Left forelimb (tissue), 1 donor: ENCODE measurements at places on chromosomes 11 and 22.

GRCh38 chr11:102552020-102552419, 21.5 kb upstream of the MMP7 start:
- DNase-seq: no peak

GRCh38 chr11:2519517-2519861, 74.7 kb downstream of the KCNQ1 start:
- no peak for DNase-seq

DNA sequence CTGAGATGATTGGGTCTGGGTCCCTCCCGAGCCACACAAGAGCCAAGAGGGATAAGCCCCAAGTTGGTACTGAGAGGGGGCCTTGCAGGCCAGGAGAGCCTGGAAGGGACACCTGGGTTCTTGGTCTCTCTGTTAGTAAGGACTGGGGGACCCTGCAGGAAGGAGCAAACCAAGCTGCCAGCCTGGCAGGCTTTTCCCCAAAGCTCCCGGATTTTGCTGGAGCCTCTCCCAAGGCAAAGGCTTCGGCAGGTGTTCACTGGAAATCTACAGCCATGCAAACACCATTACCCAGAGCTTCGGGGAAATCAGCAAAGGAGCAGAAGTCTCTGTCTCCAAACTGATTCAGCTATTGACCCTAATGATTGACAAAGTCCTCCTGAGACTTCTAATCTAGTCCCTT, 527.9 kb downstream of the BUD13 start:
- DNase-seq: no peak

- DNase-seq: no peak
Observed at GRCh38 chr22:29765905-29766631, 739 bp downstream of the ZMAT5 start.

- no peak for DNase-seq
Observed at GRCh38 chr11:117582433-117582832, 214.6 kb downstream of the DSCAML1 start.

- DNase-seq: no peak
Observed at GRCh38 chr11:30568931-30569330, 17.2 kb downstream of the MPPED2 start.

DNA sequence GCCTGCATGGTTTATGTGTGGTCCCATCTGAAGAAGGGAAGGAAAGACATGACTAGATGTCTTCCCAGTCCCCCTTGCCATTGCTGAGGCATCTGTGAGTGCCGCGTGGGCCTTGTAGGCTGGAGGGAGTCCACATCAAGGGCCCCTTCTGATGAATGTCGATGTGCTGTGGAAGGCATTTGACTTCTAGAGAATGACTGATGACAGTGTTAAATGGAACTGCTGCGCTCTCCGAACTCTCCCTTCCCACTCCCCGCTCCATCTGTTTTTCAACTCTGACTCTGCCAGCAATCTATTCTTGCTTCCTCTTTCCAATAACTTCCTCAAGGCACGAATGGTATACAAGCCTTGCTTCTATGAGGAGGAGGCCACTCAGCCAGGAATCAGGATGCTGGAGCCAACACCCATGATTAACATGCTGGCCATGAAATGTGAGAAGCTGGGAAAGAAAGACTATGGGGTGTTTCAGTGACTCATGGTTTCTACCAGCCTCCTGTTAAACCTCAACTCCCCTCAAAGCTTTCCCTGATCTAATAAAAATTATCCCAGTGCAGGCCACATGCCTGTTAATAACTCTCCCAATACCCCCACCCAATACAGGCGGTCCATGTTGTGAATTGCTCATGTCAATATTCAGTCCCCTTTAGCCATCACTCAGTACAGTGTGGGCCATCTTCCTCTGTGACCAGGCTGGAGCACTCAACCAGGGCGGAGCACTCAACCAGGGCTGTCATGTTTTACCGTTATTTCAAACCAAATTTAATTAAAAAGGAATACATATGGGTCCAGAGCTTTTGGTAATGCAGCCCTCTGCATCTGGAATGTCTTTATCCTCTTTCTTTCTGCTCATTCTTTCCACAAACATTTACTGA, 46.4 kb upstream of the TBCEL start:
- no peak for DNase-seq

- no peak for DNase-seq
Observed at GRCh38 chr11:76314741-76315090, 66.2 kb downstream of the THAP12 start.

GRCh38 chr11:114168691-114169090, 109.2 kb downstream of the ZBTB16 start:
- no peak for DNase-seq

DNA sequence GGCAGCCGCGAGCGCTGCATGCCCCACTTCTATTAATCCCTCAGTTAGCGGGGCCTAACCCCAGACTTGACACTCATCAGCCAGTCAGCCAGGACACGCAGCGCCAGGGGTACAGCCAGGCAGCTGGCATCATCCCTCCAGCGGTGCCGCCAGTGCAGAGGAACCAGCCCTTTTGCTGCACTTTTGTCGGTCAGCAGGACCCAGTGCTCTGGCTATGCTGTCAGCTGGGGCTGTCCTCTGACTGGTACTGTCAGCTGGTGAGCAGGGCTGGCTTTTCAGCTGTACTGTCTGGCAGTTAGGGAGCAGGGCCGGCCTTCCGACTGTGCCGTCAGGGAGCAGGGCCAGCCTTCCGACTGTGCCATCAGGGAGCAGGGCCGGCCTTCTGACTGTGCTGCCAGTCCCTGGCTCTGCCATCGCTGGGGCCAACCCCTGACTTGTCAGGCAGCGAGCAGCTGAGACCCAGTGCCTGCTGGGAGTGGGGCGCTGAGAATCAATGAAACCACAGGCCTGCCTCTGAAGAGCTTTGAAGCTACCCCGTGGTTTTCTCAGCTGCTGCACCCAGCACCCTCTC, 115.4 kb downstream of the KIAA1671 start:
- DNase-seq: peak; percentile 70

- no peak for DNase-seq
Observed at GRCh38 chr22:49566693-49567092, 261.0 kb downstream of the BRD1 start.

DNA sequence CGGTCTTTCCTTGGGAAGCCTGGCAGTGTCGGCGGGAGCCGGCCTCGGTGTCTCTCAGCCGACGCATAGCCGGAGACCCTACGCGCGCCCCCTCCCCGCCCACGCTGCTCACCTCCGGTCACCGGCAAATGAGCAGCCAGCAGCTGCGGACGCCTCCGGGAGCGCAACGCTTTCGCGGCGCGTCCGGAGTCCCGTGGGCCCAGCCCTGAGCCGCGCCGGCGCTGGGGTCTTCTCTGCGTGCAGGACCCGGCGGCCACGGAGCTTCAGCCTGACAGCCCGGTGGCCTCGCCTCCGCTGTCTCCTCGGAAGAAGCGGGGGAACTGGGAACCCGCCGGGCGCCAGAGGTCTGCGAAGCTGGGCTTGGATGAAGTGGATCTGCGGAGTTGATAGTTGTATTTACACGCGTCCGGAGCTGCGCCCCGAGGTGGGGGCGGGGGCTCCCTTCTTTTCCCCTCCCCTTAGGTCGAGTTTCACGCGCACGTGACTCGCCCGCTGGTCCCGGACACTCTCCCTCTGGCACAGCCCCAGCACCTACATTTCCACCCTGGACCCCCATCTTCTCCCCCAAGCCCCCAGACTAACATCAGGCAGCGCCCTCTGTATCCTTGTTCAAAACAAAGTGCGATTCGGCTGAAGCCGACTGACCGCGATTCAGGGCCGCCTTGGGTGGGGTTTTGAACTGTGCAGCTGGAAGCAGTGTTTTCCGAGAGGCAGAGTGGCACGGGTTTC, at the start of gene SLC43A1:
Gene SLC43A1 (minus strand): TSS at position 371 of the 729 bp plus-strand sequence. CDS start 1,591 bp downstream, outside the sequence.
- DNase-seq: peak; percentile 80

- DNase-seq: no peak
Observed at GRCh38 chr11:94046796-94047195, 25.6 kb downstream of the HEPHL1 start.

DNA sequence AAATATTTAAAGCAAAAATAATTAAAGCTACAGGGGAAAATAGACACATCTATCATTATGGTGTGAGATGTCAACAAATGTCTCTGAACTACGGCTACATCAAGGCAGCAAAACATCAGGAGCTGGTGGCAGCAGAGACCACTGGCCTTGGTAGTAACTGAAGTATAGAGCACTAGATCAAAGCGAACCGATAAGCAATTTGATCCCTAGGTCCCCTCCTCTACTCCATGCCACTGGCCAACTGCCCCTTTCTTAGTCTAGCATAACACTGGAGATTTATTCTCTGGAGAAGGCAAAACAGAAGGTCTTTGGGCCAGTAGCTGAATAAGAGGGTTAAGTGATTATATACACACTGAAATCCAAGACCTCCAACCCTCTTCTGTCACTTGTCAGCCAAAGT, 13.6 kb upstream of the RAB3IL1 start:
- DNase-seq: no peak
